ENCODE measurements at places on chromosomes 5 and 9.

DNA sequence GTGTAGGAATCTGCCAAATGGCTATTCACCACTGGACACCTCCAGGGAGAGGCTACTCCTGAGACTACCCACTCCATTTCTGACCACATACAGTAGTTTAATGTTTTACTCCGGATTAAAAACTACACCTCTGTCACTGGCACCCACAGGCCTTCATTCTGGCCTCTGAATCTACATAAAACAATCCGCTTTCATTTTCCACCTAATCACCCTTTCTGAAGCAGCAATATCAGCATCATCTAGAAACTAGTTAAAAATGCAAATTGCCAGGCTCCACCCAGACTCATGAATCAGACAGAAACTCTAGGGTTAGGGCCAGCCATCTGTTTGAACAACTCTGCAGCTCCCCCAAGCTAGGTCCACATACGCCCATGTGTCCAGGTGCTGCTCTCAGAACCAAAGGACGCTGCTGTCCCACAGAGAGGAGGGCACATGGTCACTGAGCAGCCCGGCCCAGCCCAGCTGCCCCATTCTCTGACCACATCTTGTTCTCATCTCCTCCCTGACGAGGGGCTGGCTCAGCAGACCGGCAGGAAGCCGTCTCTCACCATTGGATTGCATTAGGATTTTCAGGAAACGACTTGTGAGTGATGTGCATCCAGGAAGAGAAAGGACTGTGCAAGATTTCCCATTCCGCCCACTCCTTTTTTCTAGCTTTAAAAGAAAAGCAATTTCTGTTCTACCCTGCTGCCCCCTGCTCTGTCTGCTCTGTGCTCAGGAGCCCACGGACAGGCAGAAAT is 34.7 kb downstream of the ADAM19 start:
- no peak overlapping the region for H3K27ac ChIP-seq
- peaks cover 8% of the 10 kb centered on the region for H3K4me1 ChIP-seq
- H3K27me3 ChIP-seq, result peaks cover 3% of the 10 kb centered on the region
- peaks cover 5% of the 10 kb centered on the region for H3K36me3 ChIP-seq

DNA sequence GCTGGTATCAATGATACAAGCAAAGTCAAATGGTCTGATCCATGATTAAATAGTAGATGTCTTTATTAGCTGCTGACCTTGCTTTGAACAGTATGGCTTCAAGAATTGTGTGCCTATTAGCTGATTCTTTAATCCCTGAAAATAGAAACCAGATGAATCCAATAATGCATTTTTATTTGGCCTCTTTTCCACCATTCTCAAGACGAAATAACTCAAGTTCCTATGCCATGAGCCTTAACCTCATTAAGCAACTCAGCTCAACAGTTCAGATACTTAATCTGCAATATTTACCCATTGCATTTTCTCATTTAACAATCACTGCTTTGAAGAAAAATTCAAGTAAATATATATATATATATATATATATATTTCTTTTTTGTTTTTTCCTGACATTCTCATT is 588.6 kb upstream of the MEF2C start:
- H3K27me3 ChIP-seq, result no peaks in the 10 kb centered on the region
- no peak for DNase-seq
- no peak overlapping the region for H3K4me3 ChIP-seq
- H3K27ac ChIP-seq, result no peak overlapping the region
- H3K36me3 ChIP-seq, result no peaks in the 10 kb centered on the region
- peaks cover 6% of the 10 kb centered on the region for H3K4me1 ChIP-seq

DNA sequence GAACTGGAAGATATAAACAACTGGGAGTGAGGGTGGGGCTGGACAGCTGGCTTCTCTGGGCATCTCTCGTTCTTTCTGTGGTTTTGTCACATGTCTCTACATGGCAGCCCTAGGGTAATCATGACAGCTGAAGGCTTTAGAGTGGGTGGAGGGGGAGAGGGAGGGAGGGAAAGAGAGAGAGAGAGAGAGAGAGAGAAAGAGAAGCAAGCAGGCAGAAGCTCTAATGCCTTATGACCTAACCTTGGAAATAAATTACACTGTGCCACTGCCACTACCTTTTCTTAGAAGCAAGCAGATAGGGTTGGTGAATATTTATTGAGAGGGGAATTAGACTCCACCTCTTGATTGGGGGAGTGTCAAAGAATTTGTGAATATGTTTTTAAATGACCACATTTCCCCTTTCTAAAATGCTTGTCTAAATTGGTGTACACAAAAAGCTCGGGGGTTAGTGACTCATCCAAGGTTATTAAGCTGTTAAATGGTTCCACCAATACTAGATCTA is 2.6 kb upstream of the DAPK1 start:
- H3K27me3 ChIP-seq, result peaks cover 30% of the 10 kb centered on the region
- no peak overlapping the region for H3K4me3 ChIP-seq
- no peak for DNase-seq
- peak overlapping the region; percentile 59 for H3K27ac ChIP-seq
- peaks cover 3% of the 10 kb centered on the region for H3K36me3 ChIP-seq

- H3K27ac ChIP-seq, result no peak overlapping the region
- no peak for DNase-seq
- H3K4me3 ChIP-seq, result no peak overlapping the region
- H3K36me3 ChIP-seq, result peaks cover 33% of the 10 kb centered on the region
Observed at GRCh38 chr5:56919942-56920662, 10.7 kb downstream of the SETD9 start.

DNA sequence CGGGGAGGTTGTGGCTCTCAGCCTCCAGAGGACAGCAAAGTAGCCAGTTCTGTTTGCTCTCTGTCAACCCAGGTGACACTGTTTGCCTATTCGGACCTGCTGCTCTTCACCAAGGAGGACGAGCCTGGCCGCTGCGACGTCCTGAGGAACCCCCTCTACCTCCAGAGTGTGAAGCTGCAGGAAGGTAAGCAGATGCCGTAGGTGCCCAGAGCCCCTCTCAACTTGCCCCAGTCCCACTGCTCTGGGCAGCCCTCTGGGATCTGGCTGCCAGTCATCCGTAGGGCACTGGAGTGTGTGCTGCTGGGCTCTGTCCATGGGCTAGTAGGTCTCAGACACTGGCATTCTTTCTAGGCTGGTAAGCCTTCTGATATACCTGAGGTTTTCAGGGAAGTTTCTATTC is 59.3 kb downstream of the RGS3 start:
- no peaks in the 10 kb centered on the region for H3K27me3 ChIP-seq
- H3K36me3 ChIP-seq, result peaks cover 6% of the 10 kb centered on the region
- no peak overlapping the region for H3K27ac ChIP-seq

DNA sequence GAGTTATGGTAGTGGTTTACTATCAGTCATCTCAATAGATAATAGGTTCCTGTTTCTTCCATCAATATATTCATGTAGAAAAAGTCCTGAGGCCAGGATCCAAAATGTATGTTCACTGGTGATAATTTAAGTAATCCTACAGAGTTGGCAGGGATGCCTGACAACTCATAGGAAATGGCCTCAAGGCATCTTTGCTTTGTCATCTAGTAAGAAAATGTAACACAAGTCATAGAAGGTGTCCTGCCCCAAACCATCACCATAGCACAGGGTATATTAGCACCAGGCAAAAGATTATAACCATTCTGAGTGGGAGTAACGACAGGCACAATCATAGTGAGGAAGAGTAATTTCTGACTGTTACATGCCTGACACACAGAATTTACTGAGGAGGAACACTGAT is 257.0 kb downstream of the TMEM167A start:
- H3K36me3 ChIP-seq, result no peaks in the 10 kb centered on the region
- no peak overlapping the region for H3K27ac ChIP-seq
- no peaks in the 10 kb centered on the region for H3K27me3 ChIP-seq
- DNase-seq, result no peak
- no peak overlapping the region for H3K4me3 ChIP-seq

- no peak for DNase-seq
- no peaks in the 10 kb centered on the region for H3K4me1 ChIP-seq
Observed at GRCh38 chr9:13589034-13589737, 309.7 kb upstream of the MPDZ start.

Measured in progenitor cell of endocrine pancreas (in vitro differentiated cells).